OCI-LY7 (cell line): ENCODE measurements at places on chromosomes 2 and 18. TPM values are rescaled to one million over a fixed set of nuclear protein-coding genes. Genes with fewer than 3 reads are reported as not detected.

GRCh38 chr18:58438161-58438957 is 190.5 kb downstream of the ALPK2 start:
- DNase-seq: peak; percentile 0

GRCh38 chr18:79607361-79607952 is 72.1 kb upstream of the CTDP1 start:
- DNase-seq: no peak

The SCN9A gene
- not detected in 2 replicates for total RNA-seq

- peak; percentile 64 for DNase-seq
These were observed at the start of gene HDHD2 for GRCh38 chr18:47150029-47150823. TSS of gene HDHD2 (minus strand) at chr18:47150500. CDS start at chr18:47136439, 14,061 bp downstream.

GRCh38 chr2:38935568-38936172 is 46.0 kb downstream of the ARHGEF33 start:
- no peak for DNase-seq

GRCh38 chr18:29153091-29153490 is 976.2 kb upstream of the CDH2 start:
- no peak for DNase-seq

DNA sequence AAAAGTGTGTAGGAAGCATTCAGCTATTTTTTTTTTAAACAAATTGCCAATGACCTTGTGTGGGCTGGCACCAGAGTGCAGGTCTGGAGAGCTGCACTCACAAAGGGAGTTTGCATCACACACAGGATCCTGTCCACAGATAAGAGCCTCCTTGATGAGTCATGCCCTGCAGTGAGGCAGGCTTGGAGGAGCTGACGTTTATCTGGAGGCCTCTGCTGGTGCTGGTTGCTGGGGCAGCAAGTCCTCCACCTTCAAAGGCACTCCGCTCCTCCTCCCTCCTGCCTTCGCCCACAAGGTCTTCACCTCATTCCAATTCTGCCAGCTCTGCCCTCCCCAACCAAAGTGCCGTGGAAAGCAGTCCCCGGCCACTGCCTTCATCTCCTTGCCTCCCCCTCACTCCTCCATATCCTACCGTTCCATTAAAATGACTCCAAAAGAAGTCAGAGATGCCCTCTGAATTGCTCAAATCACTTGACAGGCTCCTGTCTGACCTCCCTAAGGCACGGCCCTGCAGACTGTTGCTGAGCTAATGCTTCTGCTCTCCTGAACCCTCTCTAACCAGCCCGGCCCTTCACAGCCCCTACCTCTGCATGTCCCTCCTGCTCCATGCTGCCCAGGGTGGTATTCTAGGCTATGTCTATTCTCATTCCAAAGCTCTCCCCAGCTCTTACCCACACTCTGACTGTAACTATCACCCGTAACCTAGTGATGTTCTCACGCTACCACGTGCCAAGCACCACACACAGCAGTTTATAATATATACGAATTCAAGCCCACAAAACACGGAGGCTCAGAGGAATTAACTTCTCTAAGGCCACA is 30.9 kb downstream of the LONRF2 start:
- DNase-seq: no peak

The CD28 gene
- total RNA-seq: 22.3 and 44.6 TPM in 2 replicates

- DNase-seq: no peak
These were observed 62.8 kb upstream of the AFF3 start for GRCh38 chr2:100205174-100205573.

- DNase-seq: no peak
These were observed 3.9 kb upstream of the SH3RF3 start for GRCh38 chr2:109124982-109125592.

DNA sequence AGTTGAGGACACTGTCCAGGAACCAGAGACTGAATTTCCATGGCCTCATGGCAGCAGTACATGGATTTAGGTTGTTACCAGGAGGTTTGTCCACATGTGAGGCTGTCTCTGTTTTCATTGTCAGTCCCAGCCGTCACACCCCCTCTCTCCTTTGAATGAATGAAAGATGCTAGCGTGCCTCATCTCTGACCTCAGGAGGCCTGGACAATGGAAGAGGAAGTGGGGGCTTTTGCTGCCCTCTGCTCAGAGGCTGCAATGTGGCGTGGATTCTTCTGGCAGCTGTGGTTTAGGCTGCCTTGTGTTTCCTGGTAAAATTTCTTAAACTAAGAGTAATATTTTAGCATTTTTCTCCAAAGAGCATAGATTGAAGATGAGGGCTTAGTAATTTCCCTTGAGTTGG is 47.5 kb downstream of the RAB31 start:
- no peak for DNase-seq

The SGPP2 gene
- not detected in 2 replicates for total RNA-seq

- no peak for DNase-seq
These were observed 128.0 kb downstream of the NEDD4L start for GRCh38 chr18:58172031-58172430.

The DSG1 gene
- not detected in 2 replicates for total RNA-seq

DNA sequence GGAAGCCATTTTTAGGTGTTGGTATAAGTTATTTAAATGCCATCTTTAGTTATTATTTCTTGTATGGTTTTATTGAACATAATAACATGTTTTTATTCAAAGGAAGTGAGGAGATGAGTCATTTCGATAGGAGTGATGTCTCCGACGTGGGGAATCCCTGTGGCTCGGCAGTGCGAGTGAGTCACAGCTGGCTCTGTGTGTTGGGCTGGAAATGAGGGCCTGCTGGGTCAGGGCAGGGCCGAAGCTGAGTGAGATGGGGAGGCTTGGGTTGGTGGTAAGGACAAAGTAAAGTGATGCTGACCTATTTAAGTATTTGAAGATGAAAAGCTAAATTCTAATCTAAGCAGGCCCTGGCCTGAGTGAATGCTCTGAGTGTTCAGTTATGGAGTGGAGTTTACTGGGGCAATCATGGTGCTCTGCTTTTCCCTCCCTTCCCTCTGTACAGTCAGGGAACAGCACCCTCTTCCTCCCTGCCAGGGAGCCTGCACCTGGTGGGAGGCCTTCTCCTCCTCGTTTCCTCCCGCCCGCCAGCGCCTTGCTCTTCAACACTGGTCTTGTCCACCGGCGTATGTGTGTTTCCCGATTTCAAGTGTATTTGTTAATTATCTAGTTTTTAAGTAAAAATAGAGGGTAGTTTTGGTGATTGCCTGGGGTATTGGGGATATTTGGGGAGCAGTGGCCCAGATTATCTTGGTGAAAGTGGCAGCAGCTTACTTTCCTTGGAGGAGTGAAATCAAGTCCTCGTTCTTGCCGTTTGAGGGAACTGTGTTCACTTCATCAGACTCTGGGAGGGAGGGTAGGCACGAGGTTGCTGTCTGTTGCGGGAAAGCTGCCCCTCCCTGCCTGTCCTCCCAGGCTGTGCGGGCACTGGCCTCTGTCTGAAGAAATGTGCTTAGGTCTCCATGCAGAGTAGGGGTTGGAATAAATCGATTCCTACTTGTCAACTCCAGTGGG is 157.0 kb downstream of the LDLRAD4 start:
- no peak for DNase-seq

DNA sequence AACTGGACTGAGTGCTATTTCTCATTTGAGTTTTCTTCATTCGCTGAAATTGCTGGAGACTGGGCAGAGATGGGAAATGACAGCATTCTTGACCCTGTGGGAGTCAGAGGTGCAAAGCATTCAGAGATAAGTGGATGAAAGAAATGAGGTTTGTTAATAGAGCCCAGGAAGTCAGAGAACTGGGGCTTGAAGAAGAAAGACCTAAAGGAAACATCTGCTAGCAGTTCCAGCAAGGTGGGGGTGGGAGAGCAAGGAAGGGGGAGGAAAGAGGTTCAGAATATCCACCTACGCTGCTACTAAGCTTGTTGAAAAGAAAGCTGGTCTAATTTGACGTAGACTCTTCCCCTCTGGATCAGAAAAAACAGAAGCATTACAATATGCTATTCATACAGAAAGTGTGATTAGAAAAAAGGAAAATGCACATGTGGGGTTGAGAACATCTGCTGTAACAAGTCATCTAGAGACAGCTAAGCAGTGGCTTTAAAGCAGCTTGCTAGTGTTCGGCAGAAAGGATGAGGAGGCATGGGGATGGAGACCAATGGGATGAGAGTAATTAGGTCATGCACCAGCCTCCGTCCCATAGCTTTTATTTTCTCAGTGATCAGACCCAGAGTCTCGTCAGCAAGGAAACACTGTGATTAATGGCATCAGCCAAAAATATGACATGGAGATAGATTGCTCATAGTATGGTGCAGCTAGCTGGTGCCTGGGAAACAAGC is 29.7 kb downstream of the NAB1 start:
- DNase-seq: no peak

The CD207 gene
- not detected in 2 replicates for total RNA-seq

DNA sequence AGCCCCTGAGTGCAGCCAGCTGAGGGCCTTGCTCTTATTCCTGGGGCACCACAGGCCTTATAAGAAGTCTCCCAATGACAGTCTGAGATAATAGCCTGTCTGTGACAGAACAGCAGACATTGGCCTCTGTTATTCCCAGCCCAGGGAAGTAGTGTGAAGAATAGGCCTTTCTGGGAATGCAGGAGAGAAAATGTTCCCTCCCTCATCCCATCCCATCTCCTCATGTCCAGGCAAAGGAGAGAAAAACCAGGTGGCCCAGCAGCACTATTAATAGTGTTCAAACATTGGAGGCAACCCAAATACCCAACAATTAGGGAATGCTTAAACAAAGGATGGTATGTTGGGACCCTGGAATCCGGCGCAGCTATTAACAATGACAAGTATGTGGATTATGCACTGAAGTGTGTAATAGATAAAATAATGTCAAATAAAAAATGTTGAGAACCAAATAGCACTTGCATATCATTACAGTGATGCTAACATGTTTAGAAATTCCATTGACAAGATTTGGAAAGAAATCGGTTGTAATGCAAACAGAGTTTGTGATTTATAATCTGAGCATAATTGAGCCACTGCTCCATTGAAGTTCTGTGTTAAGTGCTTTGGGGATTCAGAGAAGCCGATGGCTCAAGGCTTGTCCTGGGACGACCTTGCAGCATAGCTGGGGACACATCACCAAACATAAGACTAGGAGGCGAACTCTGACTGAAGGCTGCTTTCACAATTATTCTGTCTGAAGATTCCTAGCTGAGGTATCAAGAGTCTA is 69.3 kb downstream of the LBH start:
- DNase-seq: no peak

- DNase-seq: peak; percentile 73
These were observed 1.7 kb upstream of the CTDSP1 start for GRCh38 chr2:218397820-218398436.

The OSBPL6 gene
- not detected in 2 replicates for total RNA-seq

DNA sequence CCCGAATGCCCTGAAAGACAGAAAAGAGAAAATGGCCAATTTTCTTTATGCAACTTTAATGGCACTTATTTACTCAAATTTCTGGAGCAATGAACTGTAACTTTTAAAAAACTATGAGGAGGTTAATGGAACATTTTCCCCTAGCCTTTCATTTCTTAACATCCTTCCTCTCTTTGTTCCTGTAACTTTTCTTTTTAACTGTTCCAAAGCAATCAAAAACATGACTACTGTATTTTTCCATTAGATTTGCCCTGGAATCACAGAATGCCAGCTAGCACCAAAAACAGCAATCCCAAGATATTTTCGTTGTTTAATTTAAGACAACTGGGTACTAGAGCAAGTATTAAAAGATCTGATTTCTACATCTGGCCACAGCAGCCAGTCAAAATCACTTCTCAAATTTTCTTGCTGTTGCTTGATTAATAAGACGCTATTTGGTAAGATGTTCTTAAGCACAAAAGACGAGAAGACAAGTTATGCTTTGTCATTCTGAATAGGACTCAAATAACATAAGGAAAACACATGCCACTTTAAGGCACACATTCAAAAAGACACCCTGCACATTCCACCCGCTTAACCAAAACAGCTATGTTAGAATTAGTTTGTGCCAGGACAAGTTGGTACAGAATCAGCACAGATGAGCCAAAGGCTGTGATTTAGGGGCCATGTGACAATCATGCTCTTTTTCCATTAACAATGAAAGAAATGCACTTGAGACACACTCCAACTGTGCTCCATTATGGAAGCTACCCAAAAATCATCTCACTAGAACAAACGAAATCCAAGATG is 3.6 kb downstream of the STARD7 start:
- DNase-seq: no peak

- no peak for DNase-seq
These were observed 151.7 kb upstream of the KLF7 start for GRCh38 chr2:207317378-207317984.

DNA sequence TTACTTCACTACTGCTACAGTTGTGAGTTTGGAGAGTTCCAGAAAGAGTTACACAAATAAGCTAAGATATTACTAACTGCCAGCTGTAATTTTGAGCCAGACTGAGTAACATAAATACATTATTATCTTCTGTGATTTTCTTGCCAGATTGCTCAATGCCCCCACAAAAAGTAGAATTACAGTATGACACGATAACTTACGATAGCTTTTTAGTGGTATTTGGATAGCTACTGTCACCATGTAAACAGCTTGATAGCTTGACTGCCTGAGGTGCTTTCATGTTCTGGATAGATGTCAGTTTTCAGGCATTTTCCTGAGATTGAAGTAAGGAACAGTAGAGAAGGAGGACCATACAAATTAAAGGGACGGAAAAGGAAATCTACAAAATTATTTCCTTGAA is 533.3 kb downstream of the SOCS6 start:
- no peak for DNase-seq
